Stimulated activated CD8-positive, alpha-beta memory T cell treated with anti-CD3 and anti-CD28 coated beads, Interleukin-7, amount 100 ng/mL, for 1 hour (primary cell): ENCODE measurements at places on chromosomes 12 and 14.

DNA sequence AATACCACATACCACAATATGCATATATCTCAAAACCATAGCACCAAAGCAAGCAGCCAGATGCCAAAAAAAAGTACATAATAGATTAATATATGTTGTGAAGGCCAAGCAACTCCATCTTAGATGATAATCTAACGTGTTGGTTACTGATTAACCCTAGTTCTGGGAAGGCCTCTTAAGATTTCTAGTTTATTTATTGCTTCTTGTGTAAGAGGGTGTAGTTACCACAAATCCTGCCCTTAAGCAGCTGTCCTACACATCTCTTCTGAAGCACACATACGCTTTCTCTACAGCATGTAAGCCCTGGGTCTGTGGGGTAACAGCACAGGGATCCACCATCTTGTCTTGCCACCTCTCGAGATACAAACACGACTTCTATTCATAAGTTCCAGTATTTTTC lies 236.8 kb upstream of the AVPR1A start:
- DNase-seq = no peak

- no peak for DNase-seq
Observed at GRCh38 chr12:102463659-102464249, 16.6 kb downstream of the IGF1 start.

GRCh38 chr14:93009471-93010129 lies 86.7 kb downstream of the CHGA start:
- no peak for DNase-seq

DNA sequence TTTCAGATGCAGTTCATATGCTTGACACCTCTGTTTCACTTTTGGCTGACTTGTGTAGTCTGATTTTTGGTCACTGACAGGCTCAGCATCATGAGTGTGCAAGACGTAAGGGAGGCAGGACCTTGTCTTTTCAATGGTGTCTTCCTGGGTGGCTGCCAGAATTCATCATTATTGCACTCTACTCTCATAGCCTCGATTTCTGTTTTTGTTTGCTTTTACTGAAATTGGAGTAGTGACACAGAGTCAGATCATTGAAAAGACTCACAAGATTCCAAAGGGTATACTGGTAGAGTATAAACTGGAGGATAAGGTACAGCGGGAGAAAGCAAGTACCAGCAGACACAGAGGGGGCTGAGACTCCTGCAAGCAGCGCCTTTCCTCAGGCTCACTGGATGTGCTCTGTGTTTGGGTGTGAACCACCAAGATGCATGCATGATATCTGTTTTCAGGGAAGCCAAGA lies 126.3 kb upstream of the FGD4 start:
- no peak for DNase-seq

- DNase-seq = no peak
Observed at GRCh38 chr12:67726868-67727267, 78.3 kb downstream of the DYRK2 start.

GRCh38 chr14:41668356-41668755 lies 61.7 kb downstream of the LRFN5 start:
- DNase-seq = no peak

GRCh38 chr12:132477703-132478432 lies 12.1 kb upstream of the FBRSL1 start:
- DNase-seq = no peak

DNA sequence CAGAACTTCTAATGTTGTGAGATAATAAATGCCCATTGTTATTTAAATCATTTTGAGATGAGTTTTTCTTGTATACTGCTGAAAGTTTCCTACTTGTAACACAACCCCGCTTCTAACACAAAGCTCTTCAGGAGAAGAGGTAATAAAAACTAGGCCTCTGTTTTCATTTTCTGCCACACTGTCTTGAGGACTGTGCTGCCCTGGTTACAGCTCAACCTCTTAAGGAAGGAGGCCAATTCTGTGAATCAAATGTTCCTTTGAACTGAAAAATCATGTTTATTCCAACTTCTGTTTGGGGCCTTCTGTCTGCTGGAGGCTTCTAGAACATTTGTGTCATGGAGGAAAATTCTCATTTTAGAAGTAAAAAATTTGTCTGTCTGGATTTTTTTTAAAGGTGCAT lies 100.3 kb downstream of the LRIG3 start:
- no peak for DNase-seq

DNA sequence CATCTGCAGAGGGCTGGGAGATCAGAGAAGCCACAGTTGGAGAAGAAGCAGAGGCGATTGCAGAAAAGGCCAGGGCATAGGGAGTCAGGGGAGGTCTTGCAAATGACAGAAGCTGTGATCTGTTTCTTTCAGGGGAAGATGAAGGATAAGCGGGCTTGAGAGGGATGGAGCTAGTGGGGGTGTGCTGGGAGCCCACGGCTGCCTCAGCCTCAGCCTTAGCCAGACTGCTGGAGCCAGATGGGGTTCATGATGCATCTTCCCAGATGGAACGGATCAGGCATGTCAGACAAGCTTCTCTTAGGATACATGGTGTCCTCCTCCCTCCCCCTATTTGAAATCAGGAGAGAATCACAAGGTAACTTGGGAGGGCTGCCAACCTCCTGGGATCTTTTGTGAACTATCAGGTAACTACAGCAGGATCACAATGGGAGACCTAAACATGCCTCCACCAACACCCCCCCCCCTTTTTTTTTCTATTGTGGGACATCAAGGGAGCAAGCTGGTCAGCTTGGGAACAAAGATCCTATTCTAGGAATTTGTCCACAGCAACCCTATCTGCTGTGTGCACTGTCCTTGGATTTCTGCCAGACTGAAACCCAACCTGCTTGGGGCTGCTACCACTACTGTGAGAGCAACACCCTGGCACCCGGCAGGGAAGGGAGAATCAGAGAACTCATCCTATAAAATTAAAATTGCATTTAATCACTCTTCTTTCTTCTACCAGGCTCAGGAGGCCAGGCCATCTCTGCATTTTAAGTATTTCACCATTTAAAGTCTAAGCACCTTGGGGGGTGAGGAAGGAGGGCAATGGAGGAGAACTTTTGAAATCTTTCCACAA lies 10.7 kb upstream of the ATP2A2 start:
- DNase-seq = no peak

DNA sequence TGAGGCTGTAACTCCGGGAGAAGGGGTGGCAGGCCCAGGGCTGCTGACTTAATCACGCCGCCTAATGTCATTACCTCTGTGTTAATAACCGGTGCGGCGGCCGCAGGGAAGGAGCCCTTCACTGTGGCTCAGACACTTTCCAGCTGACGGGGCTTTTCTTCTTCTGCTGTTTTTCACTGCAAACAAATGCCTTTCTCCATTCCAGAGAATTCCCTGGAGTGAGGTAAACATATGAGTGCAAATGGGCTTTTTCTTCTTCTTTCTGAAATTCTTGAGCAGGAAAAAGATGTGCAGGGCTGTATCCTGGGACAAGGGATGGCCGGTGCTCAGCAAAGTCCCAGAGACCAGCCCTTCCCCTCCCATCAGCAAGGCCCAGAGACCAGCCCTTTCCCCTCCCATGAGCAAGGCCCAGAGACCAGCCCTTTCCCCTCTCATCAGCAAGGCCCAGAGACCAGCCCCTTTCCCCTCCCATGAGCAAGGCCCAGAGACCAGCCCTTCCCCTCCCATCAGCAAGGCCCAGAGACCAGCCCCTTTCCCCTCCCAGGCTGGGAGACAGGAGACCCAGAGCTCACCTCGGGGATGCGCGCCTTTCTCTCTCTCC lies 33.4 kb upstream of the FAM181A start:
- DNase-seq = no peak

GRCh38 chr12:76143343-76144244 lies 59.1 kb upstream of the NAP1L1 start:
- no peak for DNase-seq

DNA sequence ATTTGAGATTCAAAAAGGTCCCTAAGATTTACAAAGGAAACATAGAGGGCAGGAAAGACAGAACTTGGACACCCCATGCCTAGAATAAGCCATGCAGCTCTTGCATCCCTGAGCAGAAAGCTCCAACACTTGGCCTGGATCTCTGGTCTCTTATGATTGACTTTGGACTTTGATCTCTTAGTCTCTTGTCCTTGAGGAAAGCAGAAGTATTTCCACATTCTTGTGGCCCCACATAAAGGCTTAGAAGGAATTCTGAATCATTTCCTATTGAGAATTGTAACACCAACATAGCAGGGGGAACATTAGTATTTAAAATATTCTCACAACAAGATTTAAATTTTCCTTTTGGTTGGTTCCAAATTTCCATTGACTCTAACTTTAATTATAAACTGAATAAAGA lies 283.7 kb upstream of the PRKD1 start:
- DNase-seq = no peak

- no peak for DNase-seq
Observed at GRCh38 chr14:38430522-38430921, 174.6 kb upstream of the CLEC14A start.

- no peak for DNase-seq
Observed at GRCh38 chr14:103463149-103463548, 59.5 kb downstream of the CKB start.

DNA sequence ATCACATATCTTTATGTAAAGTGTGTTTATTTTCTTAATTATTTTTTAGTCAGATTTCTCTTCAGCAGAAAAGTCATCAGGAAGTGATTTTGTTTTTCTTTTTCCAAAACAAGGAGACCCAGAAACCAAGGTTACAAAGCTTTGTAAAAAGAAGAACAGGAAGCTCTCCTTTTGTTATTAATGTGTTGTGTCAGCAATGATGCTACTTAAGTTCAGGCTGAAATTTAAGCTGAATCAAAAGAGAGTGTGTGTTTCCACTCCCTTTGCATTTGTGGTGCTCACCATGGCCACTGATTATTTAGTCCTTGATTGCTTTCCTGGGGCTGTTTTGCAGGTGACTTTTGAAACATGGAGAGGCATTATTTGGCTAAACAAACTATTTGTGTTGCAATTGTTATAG lies 155.3 kb upstream of the ATP2B1 start:
- no peak for DNase-seq

DNA sequence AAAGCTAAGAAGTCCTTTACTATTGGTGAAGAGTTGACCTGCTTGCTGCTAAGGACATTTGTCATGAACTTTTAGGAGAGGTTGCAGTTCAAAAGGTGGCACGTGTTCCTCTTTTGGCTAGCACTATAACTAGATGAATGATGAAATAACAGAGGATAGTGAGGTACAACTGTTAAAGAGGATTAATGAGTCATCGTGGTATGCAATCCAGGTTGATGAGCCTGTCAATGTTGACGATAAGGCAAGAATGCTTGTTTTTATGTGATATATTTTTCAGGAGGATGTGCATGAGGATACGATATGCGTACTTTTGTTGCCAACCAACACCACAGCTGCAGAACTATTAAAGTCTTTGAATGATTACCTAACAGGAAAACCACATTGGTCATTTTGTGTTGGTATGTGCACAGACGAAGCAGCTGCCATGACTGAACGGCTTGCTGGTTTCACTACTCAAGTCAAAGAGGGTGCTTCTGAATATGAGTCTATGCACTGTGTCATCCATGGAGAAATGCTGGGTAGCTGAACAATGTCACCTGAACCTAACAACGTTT lies 10.6 kb downstream of the CEP128 start:
- no peak for DNase-seq

DNA sequence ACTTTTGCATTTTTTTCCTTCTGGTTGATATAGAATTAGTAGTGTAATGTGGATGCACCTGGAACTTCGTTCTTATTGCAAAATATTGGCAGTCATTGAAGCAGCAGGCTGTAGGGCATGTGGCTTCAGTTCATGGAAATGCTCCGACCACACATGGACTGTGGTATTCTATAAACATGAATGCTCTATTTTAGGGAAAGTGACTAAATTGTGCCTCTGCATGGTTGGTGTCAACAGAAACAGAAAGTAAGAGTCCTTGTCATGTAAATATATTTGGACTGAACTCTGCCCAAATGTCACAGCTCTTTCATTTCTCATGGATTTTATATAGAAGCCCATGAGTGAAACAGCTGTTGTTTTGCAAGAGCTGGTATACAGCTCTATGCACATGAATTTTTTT lies 917.0 kb downstream of the LRFN5 start:
- DNase-seq = no peak

DNA sequence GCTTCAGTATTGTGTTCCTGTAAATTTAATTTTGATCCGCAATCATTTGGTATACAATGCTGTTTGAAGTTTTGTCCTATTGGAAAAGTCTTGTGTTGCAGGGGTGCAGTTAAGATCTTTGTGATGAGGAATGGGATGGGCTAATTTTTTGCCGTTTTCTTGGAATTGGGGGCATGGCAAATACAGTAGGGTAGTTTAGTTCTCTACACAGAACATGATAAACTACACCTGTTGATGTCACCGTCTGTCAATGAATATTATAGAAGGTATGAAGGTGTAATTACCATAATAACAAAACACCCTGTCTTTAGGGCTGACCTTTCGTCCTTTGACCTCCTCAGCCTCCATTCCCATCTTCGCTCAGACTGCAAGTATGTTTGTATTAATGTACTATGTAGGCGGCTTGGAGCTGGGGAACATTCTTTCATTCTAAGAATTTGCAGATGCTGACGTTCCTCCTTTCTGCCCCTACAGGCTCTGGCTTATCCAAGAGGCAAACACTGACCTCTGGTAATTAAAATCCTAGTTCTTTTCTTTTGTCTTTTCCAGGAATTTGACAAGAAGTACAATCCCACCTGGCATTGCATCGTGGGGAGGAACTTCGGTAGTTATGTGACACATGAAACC lies 1.7 kb downstream of the DYNLL1 start:
- no peak for DNase-seq

DNA sequence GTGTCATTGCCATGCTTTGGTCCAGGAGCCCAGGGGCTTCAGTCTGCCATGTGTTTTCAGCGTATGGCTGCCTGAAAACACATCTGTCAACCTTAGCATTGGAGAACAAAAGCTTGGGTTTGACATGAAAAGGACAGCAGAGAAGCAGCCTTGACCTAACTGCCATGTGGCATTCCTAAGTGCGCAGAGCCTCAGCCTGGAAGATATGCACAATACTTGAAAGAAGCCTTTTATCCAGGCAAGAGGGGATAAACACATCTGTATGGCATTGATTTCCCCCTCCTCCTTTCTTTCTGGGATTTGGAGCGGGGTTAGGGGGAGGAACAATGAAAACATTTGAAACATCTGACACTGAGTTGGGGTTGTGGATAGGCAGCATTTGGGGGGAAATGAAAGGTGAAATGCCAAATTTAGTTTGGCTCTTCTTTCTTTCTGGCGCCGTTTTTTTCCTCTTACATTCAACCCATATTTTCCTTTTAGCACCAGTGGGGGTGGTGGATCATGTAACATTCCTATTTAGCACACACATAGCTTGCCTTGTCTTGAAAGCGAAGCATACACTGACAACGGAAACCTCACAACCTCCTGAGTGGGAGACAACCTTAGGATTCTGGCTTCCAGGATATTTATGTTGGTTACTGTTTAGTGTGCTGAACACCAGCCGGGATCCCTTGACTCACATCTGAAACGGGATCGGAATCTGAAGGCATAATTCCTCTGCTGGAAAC lies 177.0 kb downstream of the C12orf75 start:
- no peak for DNase-seq

GRCh38 chr14:23321572-23322547 lies 603 bp downstream of the PABPN1 start:
- DNase-seq = no peak

DNA sequence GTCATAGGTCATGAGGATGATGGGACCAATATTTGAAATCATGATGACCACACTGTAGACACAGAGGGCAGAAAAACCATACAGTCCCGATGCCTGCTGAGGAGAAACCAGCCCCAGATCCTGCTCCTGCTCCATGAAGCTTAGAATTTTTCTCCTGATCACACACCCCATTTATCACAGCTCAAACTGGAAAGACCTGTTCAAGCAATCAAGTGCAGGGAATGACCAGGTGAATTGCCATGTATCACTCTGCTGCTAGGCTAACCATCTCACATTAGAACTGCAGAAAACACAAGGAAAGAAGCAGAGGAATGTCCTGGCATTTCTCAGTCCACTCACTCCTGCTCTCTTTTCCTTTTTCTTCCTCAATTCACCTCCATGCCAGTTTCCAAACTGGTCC lies 18.1 kb downstream of the MANSC1 start:
- no peak for DNase-seq
